ENCODE measurements at places on chromosomes 4 and X. TPM values are rescaled to one million over a fixed set of nuclear protein-coding genes. Genes with fewer than 3 reads are reported as not detected.

GRCh38 chrX:96721354-96721753 lies 36.7 kb downstream of the DIAPH2 start:
- DNase-seq, result no peak

ZCCHC18 gene
- 0.26 TPM for total RNA-seq

DNA sequence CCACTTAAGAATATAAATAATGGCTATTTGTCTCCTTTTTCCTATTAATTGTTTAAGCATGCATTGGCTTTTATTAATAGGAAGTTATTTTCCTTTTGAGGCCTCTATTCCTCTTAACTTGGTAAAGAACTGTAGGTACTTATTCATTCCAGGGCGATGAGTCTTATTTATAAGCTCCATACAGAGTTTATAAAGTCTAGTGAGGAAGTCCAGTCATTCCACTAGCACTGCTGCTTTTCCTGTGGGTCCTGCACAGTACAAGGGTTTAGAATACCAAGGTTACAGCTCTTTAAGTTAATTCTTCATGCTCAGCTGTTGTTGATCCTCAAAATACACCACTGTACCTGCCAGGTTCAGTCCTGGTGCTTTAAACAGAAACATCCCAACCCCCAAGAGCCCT lies 28.5 kb upstream of the WNK3 start:
- no peak for DNase-seq

DNA sequence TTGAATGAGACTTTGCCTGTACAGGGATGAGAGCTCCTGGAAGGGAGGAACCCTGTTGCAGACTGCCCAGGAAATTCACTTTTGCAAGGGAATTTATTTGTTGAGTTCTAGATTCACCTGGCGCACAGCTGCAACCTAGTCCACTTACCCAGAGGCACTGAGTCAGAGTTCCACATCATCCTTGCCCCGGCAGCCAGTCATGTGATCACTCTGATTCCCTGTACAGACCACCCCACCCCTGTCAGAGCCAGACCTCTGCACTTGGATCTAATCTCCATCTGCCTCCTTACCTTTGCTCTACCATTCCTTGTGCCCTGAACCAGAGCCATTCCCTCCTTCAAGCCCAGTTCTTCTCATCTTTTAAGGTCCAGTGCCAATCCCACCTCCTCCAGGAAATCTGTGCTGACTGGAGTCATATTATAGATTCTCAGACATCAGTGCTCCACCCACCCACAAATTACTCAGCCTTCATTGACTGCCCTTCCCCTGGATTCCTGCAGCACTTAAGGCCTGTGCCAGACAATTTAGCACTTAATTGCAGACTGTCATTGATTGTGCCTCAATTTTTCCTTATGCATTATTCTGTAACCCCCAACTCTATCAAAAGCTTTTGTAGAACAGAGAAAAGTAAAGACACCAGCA lies 84.1 kb upstream of the MAGEA4 start:
- DNase-seq, result no peak

All from upper lobe of left lung (tissue), 6 donors.